Activated CD4-positive, alpha-beta T cell treated with anti-CD3 and anti-CD28 coated beads, Interleukin-2, amount 50 U/mL, for 1 hour (primary cell): ENCODE measurements at places on chromosomes 7 and 10.

DNA sequence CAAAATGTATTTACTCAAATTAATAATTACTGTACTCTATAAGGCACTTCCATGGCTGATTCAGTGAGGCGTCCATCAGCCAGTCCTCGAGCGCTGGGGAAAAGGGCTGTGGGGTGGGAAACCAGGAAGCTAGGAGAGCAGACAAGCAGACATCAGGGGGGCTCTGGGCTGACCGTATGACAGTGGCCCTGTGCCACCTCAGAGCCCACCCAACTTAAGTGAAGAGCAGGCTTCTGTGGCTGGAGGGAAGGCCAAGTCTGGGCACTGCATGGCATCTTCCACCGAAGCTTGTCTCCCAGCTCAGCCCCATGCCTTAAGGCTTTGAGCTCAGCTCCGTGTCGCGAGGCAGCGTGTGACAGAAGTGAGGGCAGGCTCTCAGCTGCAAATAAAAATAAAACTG is 464.5 kb upstream of the ZMIZ1 start:
- DNase-seq = no peak

DNA sequence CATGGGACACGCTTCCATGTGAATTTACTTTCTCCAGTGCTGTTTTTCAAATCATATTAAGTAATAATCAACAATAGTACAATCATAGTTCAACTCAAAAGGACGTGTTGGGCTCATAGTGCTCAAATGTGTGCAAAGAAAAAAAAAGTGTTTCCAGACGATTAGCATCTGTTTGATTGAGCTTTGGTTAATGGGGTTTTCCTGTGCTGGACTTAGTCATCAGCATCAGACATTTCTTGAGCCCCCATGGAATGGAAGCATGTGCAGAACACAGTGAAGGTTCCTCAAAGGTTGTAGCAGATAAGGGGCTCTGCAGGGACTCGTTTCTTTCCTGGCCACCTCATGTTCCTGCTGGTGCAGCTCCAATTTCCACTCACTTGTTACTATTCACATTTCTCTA is 233.9 kb downstream of the PAXIP1 start:
- no peak for DNase-seq

- no peak for DNase-seq
These were observed 2.2 kb downstream of the PHTF2 start for GRCh38 chr7:77800730-77801129.

DNA sequence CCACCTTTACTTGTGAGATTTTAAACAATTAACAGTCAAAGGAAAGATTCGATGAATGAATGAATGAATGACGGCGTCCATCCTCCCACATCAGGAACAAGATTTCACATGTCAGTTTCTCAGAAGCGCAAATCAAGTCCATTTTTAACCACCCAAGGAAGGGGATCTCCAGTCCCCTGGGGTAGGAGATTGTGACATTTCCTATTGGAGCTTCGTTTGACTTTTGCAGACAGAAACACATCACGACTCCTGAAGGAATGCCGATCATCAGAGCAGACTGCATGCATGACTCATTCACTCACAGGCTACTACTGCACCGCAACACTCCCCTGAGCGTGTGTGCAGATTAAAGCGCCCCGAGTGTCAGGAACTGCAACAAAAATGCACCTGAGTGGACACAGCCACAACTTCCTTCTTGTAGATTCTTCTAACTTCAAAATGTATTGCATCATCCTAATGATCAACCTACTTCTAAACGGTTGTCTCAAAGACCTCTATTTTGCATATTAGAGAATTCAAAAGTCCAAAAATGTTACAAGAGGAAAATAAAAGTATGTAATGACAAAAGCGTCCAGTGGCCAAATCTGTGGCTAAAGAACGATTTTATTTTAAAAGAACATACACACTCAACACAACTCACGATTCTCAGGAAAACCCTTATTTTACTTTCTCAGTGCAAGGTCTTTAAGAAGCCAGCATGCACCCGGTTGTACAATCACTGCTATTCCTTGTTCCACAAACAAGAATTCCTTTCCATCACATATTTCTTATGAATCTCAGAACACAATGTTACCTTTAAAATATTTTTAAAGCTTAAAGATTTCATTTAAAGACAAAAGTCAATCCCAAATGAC is 172.6 kb downstream of the FAM107B start:
- peak; percentile 57 for DNase-seq

DNA sequence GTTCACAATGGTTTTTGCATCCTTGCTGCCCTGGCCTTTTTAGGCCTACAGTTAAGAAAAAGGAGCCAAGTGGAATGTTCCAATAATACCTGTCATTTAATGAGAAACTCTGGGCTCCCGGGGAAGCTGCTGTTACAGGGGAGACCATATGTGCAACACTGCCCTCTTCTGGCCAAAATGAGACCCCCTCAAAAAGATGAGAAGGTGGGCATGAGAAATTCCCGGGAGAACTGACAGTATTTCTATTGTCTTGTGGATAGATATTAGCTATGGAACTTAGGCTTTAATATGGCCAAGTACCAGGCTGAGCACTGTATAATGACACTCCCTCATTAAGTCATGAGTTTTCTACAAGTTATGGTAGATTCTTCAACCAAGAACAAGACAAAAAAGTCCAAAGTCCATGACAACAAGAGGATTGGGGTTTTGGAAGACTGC is 99.4 kb downstream of the CCDC3 start:
- DNase-seq = peak; percentile 39

- DNase-seq = no peak
These were observed 178.4 kb upstream of the TARP start for GRCh38 chr7:38451840-38452239.

DNA sequence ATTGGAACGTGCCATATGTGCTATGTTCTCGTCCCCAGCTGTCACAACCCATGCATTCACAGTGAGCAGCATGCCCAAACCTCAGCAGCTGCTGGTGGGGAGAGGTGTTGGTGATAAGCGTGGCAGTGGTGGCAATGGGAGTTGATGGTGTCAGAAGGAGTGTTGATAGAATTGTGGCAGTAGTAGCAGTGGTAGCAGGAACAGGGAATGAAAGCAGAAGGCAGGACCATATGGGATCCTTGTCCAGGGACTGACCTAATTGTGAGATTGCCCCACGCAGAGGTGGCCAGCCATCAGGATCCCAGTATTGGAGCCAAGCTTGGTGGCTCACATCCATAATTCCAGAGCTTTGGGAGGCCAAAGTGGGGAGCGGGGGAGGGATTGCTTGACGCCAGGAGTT is 276.3 kb downstream of the GALNT17 start:
- DNase-seq = no peak

DNA sequence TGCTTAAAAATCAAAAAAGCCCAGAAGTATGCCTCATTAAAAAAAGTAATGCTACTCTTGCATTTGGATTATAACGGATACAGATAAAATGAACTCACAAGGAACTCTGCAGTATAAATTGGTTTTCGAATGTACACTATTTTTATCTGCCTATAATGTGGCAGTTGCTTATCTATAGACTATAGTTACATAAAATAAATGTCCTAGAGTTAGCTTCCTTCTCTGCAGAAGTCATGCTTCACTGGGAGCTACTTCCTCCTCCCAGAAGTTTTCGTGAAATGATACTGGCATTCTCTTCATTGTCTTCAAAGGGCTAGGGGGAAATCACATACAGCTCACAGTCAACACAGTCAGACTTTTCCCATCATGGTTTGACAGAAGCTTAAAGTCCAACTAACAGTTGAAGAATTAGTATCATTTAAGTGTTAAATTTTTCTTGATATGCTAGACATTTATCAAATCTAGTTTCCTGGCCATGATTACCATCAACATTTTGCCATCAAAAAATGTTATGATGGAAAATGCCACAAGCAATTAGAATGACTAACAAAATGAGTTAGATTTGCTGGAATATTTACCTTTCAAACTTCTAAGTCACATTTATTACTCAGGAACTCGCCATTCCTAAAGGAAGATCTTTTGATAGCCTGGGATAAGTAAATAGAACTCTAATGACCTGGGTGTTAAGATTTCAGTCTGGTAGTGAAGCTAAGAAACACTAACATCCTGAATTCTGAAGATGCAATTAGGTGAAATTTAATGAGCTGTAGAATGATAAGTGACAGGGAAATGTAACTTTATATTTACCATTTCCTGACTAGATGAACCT is 87.3 kb upstream of the TRIL start:
- no peak for DNase-seq

GRCh38 chr10:91593834-91594233 is 39.0 kb downstream of the PPP1R3C start:
- no peak for DNase-seq

DNA sequence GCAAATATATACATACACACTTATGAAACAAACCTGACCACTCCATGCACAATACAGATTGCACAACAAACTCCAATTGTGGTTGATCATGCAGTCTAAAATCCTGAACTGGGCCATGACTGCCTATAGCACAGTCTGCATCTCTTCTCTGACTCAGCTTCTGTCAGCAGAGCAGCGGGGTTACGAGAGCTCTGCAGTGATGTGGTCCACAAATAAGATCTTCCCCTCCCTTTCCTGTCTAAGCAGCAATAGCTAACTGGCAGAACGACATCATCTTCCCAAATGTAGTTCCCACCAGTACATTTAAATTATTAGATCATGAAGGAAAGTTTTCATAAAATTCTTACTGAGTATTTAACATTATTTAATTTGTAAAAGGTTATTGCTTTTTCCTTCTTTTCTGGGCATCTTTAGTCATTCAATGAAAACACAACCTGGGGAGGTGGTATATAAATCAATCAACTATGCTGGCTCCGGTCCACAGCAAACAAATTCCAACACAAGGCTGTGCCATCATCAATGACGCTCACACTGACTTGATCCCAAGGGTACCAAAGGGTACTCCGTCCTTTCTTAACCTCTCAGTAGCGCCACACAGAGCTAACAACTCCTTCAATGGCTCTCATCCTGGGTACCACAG is 17.1 kb downstream of the ARHGAP21 start:
- DNase-seq = no peak

DNA sequence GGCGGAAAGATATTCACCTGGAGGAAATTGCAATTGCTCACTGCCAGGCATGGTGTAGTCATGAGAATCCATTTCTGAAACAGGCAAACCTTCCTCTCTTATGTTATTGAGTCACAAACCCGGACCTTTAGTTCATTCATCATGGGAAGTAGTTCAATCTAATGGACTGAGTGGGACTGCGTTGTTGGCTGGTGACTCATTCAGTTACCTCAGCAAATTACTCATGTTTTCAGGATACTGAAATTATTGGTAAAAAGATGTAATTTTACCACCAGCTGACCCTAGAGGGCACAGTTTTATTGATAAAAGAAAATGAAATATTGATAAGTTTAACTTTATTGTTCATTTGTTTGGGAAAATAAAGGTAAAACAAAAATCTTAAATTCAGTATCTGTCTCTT is 1194.4 kb upstream of the SORCS1 start:
- no peak for DNase-seq

GRCh38 chr10:104479906-104480593 is 126.4 kb downstream of the CFAP58 start:
- no peak for DNase-seq

DNA sequence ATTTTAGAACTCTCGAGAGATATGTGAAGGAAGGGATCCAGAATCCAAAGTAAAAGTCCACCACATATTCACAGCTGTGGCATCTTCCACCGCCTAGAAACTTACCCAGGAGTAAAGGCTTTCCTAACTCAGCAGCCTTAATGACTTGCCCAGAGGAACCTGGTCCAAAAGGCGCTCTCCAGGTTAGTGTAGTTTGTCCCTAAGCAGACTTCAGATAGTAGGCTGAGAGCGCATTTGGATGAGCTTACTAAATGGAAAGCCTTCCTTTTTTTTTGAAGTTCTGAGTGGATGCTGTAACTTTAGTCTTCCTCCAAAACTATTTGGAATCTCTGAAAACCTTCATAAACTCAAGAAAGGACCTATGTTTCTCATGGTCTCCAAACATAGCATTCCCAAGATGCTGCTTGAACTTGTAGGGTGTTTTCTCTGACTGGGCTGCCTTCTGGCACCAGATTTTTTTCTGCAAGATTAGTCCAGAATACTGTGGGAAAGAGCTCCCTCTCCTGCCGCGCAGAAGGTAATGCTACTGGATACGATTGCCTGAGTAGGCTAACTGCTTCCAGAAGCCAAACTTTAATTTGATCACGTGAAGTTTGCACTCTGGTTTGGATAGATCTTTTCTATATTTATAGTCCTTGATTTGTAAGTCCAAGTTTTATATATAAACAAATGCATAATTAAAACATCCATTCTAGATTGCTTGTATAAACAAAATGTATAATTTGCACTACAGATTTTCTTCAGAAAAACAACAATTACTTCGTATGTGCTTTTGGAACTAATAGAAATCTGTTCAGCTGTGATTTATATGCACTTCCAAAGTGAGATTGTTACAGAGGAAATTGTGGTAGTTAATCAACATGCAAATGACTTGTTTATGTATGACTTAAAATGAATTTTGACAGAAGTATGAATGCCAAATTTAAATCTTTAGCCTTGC is 19.6 kb upstream of the GPR37 start:
- DNase-seq = no peak

- DNase-seq = no peak
These were observed 160.4 kb downstream of the SKAP2 start for GRCh38 chr7:26704036-26704435.

- DNase-seq = no peak
These were observed 169.4 kb downstream of the AKR1D1 start for GRCh38 chr7:138245682-138246081.
